Activated naive CD4-positive, alpha-beta T cell treated with anti-CD3 and anti-CD28 coated beads for 36 hours (primary cell): ENCODE measurements at places on chromosomes 12 and 14.

- DNase-seq = no peak
These were observed 57.8 kb downstream of the GPR135 start for GRCh38 chr14:59407246-59408010.

GRCh38 chr14:96888158-96888557 lies 91.0 kb downstream of the VRK1 start:
- no peak for DNase-seq

- no peak for DNase-seq
These were observed 100.5 kb downstream of the TSPAN8 start for GRCh38 chr12:71057330-71057729.

- no peak for DNase-seq
These were observed 322.3 kb downstream of the DAD1 start for GRCh38 chr14:22266683-22267082.

GRCh38 chr12:6266971-6267721 lies 43.3 kb upstream of the PLEKHG6 start:
- DNase-seq = peak; percentile 55

GRCh38 chr12:95718006-95718431 lies 72.5 kb downstream of the NTN4 start:
- DNase-seq = no peak

- DNase-seq = no peak
These were observed 30.4 kb downstream of the DAO start for GRCh38 chr12:108910336-108910735.

GRCh38 chr12:68264158-68264855 lies 10.9 kb upstream of the IL22 start:
- DNase-seq = no peak

GRCh38 chr14:30873308-30874119 lies 845 bp upstream of the COCH start:
- DNase-seq = no peak

GRCh38 chr12:106211973-106212372 lies 35.8 kb downstream of the CKAP4 start:
- no peak for DNase-seq

DNA sequence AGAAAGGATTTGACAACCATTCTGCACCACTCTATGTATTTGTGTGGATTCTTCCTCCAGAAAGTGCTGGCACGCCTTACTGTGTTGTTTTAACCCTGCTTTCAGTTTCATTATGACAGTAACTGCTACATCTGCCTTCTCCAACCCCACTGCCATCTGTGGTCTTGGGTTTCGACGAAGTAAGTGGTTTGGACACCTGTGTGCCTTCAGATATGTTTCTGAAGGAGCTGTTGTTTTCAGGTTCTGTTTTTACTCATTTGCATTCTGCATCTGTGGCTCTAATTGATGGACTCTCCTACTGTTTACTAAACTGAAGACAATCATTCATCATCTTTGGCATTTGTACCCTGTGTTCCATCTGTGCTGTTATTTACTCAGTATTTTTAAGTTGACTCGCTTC lies 4.1 kb downstream of the TSHR start:
- peak; percentile 63 for DNase-seq

DNA sequence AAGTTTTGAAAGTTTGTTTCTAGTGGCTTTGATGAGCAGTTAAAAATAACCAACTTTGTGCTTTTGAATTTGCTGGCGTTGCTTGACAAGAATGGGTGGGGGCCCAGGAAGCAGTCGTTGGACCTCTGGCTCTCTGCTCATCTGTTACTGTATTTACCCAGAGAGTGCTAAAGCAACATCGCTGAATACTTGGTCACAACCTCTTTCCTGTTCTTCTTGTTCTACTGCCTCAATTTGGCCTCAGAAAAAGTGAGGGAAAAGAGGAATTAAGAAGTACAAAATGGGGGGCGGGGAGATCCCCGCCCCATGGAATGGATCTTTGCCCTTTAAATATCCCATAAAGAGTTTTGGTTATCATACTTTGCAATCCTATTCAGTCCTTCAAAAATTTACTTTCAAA lies 221.5 kb upstream of the G2E3 start:
- no peak for DNase-seq

GRCh38 chr14:35285168-35286002 lies 6.8 kb upstream of the PSMA6 start:
- DNase-seq = peak; percentile 47

DNA sequence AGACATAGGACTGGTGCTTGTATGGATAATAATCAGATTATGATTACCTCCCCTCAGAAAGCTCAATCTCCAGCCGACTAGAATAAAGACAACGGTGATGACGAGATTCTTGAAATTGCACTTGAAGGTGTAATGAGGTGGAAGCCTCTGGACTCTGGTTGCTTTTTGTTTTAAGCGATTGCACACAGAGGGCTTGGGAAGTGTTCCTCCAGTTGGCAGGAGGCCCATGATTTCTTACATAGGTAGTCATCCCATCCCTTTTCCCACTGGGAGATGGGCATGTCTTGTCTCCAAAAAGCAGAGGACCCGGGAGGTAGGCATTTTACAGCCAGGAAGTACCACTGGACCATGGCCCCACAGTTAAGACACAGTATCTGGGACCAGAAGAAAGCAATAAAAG lies 165.7 kb upstream of the FKBP4 start:
- DNase-seq = no peak

- peak; percentile 64 for DNase-seq
These were observed 64.6 kb downstream of the SUSD6 start for GRCh38 chr14:69675877-69676416.
